ENCODE measurements at places on chromosomes 1 and 21.

GRCh38 chr1:52748119-52748518, 21.9 kb downstream of the ZYG11B start:
- no peak for DNase-seq

GRCh38 chr21:43376478-43376882, 50.5 kb downstream of the SIK1 start:
- DNase-seq: no peak

- DNase-seq: no peak
Observed at GRCh38 chr21:38301321-38302214, 44.8 kb downstream of the KCNJ15 start.

DNA sequence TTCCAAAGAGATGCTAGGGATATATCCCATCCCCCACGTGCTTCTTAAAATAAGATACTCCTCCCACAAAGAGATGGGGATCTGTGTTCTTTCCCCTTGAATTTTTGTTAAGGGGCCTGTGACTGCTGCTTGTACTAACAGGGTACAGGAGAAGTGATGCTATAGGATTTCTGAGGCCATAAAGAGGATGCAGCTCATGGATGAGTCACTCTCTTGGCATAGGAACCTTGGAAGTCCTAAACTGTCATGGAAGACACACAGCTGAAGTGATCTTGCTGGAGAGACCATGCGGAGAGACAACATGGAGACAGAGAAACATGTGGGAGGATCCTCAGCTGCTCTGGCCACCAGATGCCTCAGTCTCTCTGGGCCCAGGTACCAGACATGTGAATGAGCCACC, 157.2 kb downstream of the S1PR1 start:
- no peak for DNase-seq

- DNase-seq: no peak
Observed at GRCh38 chr1:25074351-25075227, 144.5 kb upstream of the RUNX3 start.

DNA sequence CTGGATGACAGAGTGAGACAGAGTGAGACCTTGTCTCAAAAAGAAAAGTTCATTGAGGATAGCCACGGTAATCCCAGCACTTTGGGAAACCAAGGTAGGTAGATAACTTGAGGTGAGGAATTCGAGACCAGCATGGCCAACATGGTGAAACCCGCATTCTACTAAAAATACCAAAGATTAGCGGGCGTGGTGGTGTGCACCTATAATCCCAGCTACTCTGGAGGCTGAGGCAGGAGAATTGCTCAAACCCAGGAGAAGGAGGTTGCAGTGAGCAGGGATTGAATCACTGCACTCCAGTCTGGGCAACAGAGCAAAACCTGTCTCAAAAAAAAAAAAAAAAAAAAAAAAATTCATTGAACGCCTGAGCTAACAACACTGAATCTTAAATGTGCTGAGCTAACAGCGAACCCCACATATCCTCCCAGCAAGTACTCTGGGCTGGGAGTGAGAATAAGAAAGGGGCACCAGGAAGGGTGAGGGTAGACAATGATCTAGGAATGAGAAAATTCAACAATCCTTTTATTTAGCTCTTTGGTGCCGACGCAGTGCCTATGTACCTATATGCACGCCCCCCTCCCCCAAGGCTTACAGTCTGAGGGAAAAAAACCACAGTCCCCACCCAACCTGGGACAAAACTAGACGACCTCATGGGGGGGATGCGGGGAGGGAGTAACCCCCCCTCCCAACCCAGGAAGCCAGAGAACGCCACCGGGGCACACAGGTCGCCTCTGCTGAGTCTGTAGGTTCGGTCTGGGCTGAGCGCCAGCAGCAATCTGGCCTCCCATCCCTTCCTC, 1.4 kb upstream of the CACNA1S start:
- no peak for DNase-seq

- peak; percentile 27 for DNase-seq
Observed at GRCh38 chr21:36980280-36981048, 14.0 kb upstream of the HLCS start.

- DNase-seq: no peak
Observed at GRCh38 chr1:21234779-21235178, 55.5 kb downstream of the ECE1 start.

DNA sequence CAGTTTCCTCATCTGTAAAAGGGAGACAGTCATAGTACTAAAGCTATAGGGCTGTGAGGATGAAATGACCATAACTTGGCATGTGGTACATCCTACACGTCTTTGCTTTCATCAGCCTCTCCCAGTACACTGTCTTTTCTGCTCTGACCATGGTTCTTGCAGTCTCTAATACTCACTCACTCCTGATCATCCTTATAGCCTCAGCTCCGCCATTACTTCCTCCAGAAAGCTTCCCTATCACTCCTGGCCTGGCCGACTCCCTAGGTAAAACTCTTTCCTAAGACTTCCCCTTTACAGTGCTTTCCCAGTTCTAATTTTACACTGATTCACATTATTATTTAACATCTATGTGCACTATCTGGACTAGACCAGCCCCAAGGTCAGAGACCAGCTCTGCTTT, 5.0 kb upstream of the MRPL24 start:
- DNase-seq: no peak

- DNase-seq: no peak
Observed at GRCh38 chr1:184506481-184506880, 119.7 kb downstream of the C1orf21 start.

- no peak for DNase-seq
Observed at GRCh38 chr1:32159189-32159588, 20.3 kb upstream of the TXLNA start.

DNA sequence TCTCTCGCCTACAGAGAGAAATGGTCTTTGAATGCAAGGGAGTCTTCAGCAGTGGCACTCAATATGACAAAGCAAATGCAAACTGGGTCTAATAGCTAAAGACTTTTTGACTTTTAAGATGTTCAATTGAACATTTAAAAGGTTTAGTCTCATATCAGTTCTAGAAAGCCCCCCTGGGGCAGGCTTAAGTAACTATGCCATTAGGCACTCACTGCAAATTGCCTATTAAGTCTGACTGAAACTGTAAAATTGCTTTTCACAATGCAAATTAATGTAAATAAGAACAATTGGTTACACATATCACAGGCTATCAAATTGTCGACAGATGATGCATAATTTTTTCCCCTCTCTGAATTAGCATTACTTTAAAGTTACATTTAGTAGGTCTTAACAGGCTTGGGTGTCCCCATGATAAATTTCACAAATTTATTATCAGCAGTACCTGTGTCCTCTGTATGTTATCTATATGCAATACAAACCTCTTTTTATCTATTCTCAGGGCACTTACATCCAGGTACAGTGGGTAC, 329.1 kb downstream of the LRRIQ3 start:
- DNase-seq: no peak

- DNase-seq: no peak
Observed at GRCh38 chr1:203176273-203177035, 828 bp upstream of the MYBPH start.

GRCh38 chr1:178122283-178122682, 28.4 kb downstream of the RASAL2 start:
- no peak for DNase-seq

DNA sequence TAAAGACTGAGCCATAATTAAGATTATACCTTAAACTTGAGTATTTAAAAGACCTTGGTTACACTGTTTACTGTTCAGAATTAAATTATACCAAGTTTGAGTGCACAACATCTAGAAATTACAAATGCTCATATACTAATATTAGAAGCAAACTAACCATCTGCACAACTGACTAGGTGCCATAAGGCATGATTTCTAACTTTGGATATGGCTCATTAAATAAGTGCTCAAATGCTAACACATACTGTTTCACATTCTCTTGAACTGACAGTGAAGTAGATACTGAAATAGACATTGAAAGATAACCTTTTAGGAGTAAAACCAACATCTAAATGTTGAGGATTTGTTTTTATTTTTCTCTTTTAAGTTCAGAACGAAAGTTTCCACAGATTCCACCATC, 74.1 kb downstream of the PRKAA2 start:
- no peak for DNase-seq

GRCh38 chr1:65147424-65148177, 402 bp upstream of the AK4 start:
- peak; percentile 72 for DNase-seq

DNA sequence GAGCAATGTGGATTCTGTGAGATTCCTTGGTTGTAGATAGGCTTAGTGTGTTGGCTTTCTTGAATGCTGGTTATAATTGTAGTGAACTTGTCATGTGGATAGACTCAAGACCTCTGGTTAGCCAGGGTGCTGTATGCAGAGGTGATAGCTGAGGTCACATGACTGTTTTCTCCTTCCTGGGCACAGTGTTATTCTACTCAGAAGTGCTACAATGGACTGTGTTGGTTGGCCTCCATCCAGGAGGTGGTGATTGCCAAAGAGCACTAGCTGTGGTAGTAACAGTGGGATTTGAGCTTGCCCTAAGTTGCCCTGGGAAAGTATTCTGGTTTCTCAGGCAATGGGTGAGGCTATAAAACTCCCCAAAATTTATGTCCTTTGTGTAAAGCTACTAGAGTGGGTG, 71.6 kb downstream of the SH3BGR start:
- DNase-seq: no peak

DNA sequence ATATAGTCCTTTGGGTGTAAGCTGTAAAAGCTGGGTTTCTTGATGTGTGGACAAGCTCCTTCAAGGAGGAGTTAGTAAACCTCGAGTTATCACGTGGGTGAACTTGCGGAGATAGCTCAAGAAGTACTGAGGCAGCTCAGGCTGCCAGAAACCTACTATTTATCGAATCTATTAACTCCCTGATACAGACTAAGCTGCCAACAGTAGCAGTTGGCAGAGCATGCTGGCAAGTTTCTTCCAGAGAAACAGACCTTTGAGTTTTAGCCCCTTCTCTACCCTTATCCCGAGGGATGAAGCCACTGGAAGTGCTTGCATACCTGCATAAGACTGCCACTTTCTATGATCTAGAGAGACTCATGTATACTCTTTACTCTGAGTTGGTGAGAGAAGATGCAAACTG, 624.5 kb upstream of the USP24 start:
- no peak for DNase-seq

DNA sequence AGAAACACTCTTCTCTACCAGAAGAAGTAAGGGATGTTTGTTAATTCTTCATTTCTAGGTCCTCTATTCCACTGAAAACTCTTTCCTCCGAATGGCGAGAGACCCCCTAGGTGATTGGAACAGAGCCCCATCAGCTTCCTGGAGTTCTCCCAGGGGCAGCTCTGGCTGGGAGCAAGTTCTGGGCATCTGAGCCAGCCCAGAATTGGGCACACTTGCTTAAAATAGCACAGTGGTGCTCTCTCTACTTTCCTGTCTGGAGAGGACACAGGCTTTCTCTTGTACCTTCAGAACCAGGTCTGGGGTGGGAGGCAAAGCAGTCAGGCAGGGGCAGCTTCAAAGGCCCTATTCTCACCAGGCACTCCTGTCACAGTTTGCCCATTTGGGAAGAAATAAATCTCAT, 83.2 kb upstream of the CNTN2 start:
- no peak for DNase-seq

DNA sequence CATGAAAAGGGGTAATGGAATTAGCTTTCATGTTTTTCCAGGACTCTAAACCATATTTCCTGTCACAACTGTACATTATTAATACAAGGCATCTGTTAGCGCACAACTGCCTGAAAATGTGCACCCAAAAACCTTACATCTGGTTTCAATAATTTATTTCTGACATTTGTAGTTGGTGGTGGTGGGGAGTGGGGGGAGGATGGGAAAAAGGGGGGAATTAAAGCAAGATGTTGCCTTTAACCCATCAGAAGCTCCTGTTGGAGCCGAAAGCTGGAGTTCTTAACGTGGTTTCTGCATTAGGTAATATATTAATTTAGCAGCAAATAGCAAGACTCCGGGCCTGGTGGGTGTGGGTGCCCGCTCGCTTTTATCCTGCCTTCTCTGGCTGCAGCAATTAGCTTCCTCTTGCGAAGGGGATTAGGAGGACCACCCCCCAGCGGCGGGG, 36.9 kb upstream of the HHAT start:
- DNase-seq: no peak

DNA sequence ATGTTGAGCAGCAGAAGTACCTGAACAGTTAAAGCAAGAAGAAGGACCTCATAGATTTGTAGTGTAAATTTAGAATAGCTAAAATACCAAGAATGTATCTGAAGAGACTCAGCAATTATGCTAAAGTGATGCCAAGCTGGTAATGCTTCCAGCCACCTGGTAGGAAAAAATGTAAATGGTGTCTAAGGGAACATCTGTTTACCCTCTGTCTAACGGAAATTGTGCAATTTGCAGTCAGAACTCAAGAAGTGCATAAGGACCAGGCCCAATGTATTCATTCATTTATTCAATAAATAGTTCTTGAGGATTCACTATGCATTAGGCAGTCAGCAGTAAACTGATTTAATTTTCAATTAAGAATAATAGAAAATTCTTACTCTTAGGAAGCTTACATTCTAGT, 116.0 kb upstream of the ADGRL4 start:
- no peak for DNase-seq

- no peak for DNase-seq
Observed at GRCh38 chr1:64061430-64062104, 141.9 kb upstream of the UBE2U start.

DNA sequence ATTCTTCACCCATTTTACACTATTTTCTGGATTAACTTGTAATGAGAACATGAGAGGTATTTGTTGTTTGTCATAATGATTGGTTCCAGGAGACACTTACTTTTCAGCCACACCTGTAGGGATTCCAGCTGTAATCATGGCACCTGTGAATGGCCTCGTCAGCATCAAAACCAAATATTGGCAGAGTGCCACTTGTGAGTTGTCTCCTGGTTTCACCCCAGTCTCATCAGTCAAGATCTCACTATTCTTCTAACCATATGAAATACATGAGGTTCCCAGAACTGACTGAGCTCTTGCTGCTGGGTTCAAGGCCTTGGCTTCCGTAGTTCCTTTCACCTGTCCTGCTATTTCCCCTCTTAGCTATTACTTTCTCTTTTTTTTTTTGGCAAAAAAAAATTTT, 246.6 kb upstream of the ADGRL2 start:
- no peak for DNase-seq

All from activated naive CD8-positive, alpha-beta T cell treated with anti-CD3 and anti-CD28 coated beads for 36 hours (primary cell).